ENCODE measurements at places on chromosomes 1 and 21. TPM values are rescaled to one million over a fixed set of nuclear protein-coding genes. Genes with fewer than 3 reads are reported as not detected.

- no peak for DNase-seq
- peaks cover 41% of the 10 kb centered on the region for H3K36me3 ChIP-seq
- H3K27ac ChIP-seq = no peak overlapping the region
- H3K4me1 ChIP-seq = no peaks in the 10 kb centered on the region
- H3K4me3 ChIP-seq = no peak overlapping the region
Observed at GRCh38 chr1:95246511-95246910, 12.5 kb downstream of the RWDD3 start.

DNA sequence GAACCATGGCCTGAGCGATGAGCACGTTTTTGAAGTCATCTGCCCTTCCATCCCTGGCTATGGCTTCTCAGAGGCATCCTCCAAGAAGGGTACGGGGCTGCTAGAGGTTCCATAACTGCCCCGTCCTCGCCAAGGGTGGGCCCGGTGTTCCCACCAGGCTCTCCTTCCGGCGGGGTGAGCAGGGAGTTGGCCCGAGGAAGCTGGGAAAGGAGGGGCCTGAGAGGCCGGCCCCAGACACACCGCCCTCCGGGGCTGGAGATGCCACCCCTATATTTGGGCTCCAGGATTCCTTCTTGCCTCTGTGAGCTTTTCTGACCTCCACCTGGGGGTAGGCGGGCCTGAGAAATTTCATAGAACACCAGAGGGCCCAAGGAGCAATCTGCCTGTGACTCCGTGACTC lies 28.9 kb downstream of the EPHX1 start:
- no peak for DNase-seq
- H3K27me3 ChIP-seq = no peaks in the 10 kb centered on the region
- H3K4me3 ChIP-seq = no peak overlapping the region
- peaks cover 9% of the 10 kb centered on the region for H3K4me1 ChIP-seq

GRCh38 chr1:93874025-93874651 lies 4.9 kb downstream of the DNTTIP2 start:
- H3K4me1 ChIP-seq = peaks cover 41% of the 10 kb centered on the region
- no peak for DNase-seq
- no peaks in the 10 kb centered on the region for H3K27me3 ChIP-seq
- no peak overlapping the region for H3K4me3 ChIP-seq

DNA sequence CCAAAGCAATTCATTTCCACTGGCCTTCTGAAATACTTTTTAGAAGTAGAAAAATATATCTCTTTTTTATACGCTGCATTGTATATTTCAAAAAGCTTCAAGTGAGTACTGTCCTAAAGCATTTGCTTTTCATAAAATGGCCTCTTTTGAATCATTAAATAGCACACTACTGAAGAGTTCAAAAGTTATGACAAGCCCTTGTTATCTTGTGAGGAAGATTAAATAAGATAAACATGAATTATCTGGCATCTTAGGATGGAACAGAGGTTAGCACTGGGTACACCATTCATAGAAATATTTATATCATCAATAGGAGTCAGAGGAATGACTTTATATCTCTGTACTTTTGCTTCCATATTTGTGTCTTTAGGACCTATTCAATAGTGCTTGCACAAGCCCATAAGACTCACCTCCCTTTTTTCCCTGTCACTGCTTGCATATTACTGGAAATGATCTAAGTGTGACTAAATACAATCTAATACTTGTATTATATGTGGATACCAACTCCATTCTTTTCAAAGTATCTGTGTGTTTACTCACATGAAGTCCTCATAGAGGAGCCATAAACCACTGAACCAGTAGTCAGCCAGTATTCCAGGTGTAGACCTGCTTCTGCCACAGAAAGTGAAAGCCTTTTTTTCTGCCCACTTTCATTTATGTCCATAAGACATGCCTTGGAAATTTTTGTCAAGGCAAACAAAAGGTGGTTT lies 274.2 kb upstream of the C1orf105 start:
- peaks cover 9% of the 10 kb centered on the region for H3K4me1 ChIP-seq
- no peak overlapping the region for H3K27ac ChIP-seq
- H3K27me3 ChIP-seq = no peaks in the 10 kb centered on the region
- DNase-seq = no peak

DNA sequence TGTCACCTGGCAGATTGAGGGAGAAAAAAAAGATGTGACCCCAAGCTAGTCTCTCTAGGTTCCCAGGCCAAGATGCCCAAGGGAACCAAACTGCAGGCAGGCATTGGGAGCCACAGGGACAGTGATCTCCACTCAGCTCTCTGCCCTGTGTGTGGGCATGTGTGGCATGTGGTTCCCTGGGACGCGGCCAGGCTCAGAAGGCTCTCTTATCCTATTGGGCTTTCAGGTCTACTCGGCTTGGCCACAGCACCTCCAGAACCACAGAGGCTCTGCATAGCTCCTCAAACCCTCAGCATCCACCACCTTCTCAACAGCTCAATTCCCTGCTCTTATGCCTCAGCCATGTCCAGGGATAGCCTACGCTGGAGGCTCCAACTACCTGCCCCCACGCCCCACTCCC lies 22.0 kb downstream of the IQGAP3 start:
- no peak overlapping the region for H3K27ac ChIP-seq
- H3K36me3 ChIP-seq = peaks cover 24% of the 10 kb centered on the region
- DNase-seq = no peak

RBM11 gene
- total RNA-seq = 0.88 TPM

SLC35F3 gene
- 11.3 TPM for total RNA-seq

DISP3 gene
- 0.18 TPM for total RNA-seq

ADAMTS1 gene
- total RNA-seq = 1.4 TPM

RSRP1 gene
- 236 TPM for total RNA-seq
